Right hindlimb (tissue), 1 donor: ENCODE measurements at places on chromosomes 3 and 15.
A peak's percentile ranks its signal among the peaks of the same experiment; 100 is the strongest.

GRCh38 chr15:95169541-95170459 lies 938.4 kb downstream of the MCTP2 start:
- peak; percentile 40 for DNase-seq

DNA sequence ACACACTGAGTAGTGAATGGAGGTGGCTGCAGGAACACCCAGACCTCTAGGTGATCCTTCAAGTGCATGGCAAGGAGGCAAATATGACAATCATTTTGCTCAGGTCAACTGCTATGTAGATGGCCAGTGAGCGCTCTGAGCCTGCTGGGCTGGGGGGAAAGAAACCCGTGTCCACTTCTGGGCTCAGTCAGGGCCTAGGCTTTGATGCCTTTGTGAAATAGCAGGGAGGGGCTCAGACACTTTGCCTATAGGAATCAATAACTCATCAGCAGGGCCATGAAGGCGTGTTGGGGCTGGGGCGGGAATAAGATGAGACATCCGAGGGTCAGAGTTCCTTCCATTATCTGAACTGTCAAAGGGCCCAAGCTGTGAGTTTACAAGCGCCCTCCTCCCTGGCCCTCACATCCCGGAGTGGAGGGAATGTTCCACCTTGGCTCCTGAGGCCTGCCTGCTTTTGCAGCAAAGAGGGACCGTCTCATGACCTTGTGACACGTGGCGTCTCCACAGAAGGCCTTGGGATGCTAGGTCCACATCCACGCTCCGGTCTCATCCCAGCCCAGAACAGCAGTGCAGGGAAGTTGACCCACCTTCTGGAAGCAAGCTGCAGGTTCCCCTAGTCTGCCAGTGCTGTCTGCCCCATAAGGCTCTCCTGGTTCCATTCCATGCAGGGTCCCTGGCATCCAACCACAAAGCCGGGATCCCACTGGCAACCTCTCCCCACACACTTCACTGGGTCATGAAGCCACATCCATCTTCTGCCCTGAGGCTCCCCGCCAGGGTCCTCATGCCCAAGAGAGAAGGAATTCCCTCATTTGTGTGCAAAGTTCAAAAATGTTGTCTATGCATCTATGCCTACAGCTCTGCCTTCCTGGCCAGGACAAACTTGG lies 78.4 kb downstream of the CHSY1 start:
- no peak for DNase-seq

GRCh38 chr3:63968612-63969350 lies 54.5 kb downstream of the PSMD6 start:
- DNase-seq, result no peak

DNA sequence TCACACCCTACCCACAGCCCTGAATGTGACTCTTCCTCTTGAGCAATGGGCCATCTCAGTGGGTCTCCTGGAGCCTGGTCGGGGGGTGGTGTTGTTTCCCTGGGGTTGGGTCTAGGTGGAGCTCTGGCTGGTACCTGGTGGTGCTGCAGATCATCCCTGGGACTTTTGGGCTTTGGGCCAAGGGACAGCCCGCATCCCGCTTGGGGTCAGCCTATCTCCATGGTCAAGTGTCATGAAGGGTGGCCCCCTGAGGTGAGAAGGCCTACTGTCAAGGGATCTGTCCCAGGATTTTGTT lies 202.0 kb downstream of the UBE3A start:
- no peak for DNase-seq

GRCh38 chr3:194609601-194610000 lies 23.6 kb downstream of the TMEM44 start:
- no peak for DNase-seq

DNA sequence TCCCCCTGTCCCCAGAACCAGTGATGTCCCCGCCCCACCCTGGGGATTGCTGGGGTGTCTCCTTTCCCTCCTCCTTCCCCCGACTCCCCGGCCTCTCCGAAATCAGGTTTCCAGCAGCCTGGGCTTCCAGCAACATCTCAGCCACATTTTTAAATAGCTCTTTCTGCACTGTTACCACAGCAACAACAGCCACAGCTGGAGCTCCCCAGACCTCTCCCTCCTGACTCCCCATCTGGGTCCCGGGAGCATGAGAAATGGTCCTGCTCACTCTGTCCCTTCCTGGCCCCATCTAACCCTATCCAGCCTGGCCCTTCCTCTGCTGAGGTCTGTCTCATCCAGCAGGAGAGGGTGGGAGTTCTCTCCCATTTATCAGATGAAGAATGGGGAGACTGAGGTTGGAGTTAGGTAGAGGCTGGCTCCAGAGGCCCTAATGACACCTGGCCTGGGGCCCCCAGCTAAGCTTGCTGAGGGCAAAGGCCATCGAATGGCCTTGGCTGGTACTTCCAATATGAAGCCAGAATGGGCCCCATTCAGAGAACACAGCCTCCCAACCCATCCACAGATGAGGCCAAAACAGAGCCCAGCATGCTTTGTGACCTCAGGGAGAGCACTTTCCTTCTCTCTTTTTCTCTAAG lies 1.5 kb downstream of the CAMK1 start:
- no peak for DNase-seq

GRCh38 chr15:41585127-41586047 lies 26.4 kb downstream of the TYRO3 start:
- peak; percentile 80 for DNase-seq

DNA sequence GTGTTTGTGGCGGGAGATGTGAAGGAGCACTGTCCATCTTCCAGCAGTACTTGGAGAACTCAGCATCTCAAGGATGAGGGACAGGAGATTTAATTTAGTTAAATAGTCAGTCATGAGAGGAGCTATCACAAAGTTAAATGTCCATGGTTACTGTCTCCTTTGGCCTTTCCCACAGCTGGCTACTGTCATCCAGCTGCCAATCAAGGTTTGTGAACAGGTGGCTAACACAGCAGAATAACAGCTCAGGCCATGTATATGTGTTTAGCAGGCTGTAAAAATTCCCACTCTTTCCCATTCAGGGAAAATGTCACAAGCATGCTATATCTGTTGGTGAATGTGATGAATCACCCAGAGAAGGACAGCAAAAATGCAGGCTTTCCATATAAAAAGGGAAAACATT lies 120.5 kb downstream of the TMEM108 start:
- DNase-seq, result no peak

DNA sequence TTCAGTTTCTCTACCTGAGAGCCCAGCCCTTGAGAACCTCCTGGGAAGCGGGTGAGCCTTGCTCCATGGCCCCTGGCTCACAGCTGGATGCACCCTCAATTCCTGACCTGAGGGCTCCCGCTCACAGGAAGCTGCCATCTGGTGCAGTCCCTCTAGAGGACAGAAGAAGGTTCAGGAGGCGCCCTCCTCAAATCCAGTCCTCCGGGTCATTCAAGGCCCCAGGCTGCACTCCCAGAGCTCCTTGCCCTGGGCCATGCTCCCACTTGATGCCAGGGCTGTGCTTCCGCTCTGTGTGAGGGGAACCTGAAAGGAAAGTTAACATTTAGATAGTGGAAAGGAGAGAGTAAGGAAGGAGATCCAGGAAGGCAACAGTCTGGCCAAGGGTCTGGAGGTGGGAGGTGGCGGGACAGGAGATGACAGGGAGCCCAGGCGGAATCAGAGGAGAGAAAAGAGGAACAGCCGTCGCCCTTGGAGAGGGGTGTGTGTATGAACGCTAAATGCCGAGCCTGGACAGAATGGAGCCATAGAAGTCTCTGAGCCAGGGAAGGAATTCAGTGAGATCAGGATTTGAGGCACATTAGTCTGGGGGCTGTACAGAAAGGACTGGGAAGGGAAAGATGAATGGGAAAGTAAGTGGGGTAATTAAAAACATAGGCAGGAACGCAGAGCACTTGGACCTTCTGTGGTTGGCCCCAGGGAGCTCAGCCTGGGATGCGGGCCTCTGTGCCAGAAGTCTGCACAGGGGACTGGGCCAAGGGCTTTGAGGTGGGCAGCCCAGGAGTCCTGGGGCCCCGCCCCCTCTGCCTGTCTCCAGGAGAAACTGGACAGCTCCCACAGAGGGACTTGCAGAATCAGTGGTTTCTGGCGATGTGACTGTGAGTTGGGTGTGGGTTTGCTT lies 26.1 kb downstream of the TBC1D21 start:
- peak; percentile 35 for DNase-seq

GRCh38 chr15:94021621-94022320 lies 209.6 kb upstream of the MCTP2 start:
- DNase-seq, result no peak

GRCh38 chr3:24220859-24221657 lies 273.6 kb downstream of the THRB start:
- peak; percentile 34 for DNase-seq

DNA sequence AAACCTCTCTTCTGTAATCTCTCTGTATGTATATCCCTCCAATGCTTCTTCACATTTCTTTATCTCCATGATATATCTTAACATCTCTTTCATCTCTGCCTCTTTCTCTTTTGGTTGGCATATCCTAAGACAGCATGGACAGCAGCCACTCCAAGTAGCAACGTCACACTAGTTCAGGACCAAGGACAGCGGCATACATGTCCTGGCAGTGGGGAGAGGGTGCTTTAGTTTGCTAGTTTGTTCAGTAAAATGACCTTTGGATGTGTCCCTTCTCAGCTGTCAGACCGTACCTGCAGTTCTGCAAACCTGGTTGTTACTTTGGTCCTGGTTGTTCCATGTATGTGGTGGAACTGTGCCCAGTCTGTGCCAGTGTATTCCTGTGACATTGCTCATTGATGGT lies 225.6 kb upstream of the ROPN1 start:
- peak; percentile 80 for DNase-seq

DNA sequence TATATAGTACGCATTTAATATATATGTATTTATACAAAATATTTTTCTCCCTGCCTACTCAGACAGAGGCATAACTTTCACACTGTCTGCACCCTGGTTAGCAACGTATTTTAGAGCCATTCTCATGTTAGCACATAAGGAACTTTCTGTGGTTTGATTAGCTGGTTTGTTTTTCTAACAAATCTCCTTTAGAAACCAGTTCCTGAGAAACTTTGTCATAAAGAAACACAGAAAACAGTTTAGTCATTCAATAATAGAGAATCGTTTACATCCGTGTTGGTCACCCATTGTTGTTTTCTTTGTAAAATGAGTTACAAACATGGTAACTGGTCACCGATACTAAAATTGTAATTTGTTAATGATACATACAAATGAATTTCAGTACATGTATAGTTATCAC lies 5.9 kb upstream of the NGRN start:
- DNase-seq, result no peak

DNA sequence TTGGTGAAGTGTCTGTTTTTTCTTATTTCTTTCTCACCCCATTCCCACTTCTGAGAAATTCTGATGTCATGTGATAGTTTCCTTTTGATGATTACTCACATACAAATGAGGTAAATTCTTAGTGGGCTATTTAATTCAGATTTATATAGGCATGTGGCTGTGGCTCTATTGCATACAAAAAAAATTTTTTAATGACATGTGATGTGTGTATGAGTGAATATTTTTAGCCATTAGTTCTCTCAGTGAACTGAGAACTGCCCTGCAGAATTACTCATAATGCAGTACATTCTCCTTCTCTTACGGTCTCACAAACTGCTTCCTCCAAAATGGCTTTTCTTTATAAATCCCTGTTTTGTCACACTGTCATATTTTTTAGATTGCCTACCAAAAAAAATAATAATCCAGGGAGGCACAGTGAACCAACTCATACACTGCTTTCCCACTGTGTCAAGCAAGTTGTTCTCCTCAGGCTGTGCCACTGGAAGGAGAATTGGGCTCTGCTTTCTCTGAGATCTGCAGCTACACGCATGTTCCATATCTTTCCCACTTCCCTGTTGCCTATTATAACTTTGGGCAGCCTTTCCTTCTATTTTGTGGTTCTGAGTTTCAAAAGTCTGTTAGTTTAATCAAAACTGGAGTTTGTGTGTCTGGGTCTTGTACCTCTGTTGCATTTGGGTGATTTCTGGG lies 415.7 kb upstream of the THBS1 start:
- DNase-seq, result no peak

DNA sequence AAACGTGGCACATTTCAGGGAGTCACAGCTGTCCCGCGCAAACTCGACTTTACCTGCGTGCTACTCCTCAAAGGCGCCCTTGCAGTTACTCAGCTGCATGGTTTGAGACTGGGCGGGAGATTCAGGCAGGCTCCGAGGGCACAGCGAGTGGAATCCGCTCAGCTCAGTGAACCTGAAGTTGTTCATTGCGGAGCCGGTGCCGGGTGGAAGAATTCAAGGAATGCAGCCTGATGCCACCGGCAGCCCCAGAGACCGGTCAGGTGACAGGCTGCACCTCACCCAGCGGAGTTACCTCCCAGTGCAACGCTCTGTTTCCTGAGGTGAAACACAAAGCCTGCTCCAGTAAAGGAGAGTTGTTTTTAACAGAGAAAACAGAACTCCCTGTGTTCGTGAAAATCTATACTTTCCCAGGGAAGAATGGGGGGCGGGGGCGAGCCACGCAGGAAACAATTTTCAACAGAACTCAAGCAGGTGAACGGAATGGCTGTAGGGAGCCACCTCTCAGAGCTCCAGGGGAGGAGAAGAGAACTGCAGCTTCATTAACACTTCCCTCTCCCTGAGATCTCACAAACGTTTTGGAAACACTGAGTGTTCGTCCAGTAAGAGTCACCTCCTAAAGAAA lies 3.8 kb downstream of the VEPH1 start:
- peak; percentile 37 for DNase-seq

- peak; percentile 27 for DNase-seq
Observed at GRCh38 chr3:136818191-136818768, 646 bp upstream of the SLC35G2 start.

- no peak for DNase-seq
Observed at GRCh38 chr15:39925112-39925842, 5.2 kb upstream of the GPR176 start.

GRCh38 chr3:71606582-71606981 lies 23.1 kb upstream of the FOXP1 start:
- DNase-seq, result no peak

DNA sequence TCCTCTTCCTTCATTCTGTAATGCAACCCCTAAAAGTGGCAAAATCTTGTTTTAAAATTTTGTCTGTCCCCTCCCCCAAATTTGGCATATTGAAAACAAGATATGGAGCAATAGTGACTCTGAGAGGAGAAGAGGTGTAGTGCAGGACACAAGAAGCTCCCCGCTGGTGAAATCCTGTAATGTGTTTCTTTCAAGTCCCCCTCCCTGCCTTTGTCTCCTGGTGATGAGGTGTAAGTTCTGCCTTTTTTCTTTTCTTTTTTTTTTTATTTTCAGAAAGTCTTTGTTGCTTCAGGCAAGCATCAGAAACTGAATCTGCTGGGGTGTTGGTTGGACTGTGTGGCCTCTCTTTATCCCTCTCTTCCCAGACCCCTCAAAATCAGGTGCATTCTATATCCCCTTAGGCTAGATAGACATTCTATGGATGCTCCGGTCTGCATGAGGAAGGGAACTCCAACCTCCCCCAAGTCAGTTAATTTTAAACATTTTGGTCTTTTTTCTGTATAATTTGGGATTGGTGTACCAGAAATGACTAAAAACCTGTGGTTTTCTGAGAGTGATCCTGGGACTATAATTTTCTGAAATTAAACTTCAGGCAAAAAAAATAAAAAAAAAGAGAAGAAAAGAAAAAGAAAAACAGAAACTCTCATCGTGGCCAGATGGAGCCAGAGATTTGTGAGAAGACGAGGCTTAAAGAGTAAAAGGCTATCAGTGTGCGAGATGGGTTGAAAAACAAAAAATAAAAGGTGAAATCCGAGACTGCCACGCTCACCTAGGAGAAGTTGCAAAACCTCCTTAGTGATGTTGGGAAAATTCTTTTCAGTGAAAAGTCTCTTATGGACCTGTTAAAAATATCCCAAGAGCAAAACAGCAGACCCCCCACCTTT lies 21.4 kb downstream of the ACKR2 start:
- no peak for DNase-seq

- DNase-seq, result no peak
Observed at GRCh38 chr3:49871531-49872153, 1.9 kb upstream of the CAMKV start.
